ENCODE measurements at places on chromosomes 7 and 10.

- no peak for DNase-seq
Observed at GRCh38 chr7:2017914-2018568, 214.7 kb downstream of the MAD1L1 start.

GRCh38 chr10:119498889-119499676 is 43.4 kb downstream of the RGS10 start:
- no peak for DNase-seq

DNA sequence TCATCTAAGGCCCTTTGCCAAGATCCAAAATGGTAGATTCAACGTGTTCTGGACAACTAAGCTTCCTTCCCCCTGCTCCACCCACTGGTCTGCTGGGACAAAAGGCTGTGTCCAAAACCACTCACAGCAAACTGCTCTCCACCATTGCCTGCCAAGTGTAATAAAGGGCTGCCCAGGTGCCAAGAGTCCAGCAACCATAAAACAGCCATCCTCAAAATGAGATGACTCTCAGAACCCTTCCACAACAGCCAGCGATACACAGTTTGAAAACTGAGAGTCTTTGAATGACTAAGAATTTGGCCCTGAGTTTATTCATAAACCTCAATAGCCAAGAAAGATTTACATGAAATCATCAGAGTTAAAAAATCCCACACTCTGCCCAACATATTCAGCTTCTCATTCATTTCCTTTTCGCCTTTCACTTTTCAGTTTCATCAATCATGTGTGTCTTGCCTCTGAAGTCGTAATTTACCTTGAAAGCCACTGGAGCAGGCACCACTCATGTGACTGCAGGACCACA is 658.1 kb upstream of the MGMT start:
- DNase-seq, result no peak

- DNase-seq, result no peak
Observed at GRCh38 chr10:100748231-100749058, 3.1 kb downstream of the PAX2 start.

- no peak for DNase-seq
Observed at GRCh38 chr10:79346388-79347225, 662 bp upstream of the PPIF start.

Measured in fibroblast of pulmonary artery (primary cell).